ENCODE measurements at places on chromosomes 7 and 10. TPM values are rescaled to one million over a fixed set of nuclear protein-coding genes. Genes with fewer than 3 reads are reported as not detected.

MMD2 gene
- total RNA-seq, result not detected

WNT8B gene
- total RNA-seq, result not detected

ASZ1 gene
- total RNA-seq, result not detected

ACTL6B gene
- total RNA-seq, result not detected

ANK3 gene
- total RNA-seq, result 48.9 TPM

POU6F2 gene
- not detected for total RNA-seq

CCDC172 gene
- total RNA-seq, result not detected

STRIP2 gene
- total RNA-seq, result 1.5 TPM

PTN gene
- total RNA-seq, result 9.3 TPM

SPDYE8 gene
- not detected for total RNA-seq

DCLRE1C gene
- total RNA-seq, result 19.0 TPM

ACHE gene
- total RNA-seq, result not detected

Measured in smooth muscle cell of the coronary artery (primary cell).